Stimulated activated CD4-positive, alpha-beta T cell treated with anti-CD3 and anti-CD28 coated beads, Interleukin-15, amount 100 ng/mL, for 48 hours (primary cell): ENCODE measurements at places on chromosomes 2 and 18.

- no peak for DNase-seq
These were observed 209.5 kb downstream of the UBE2E3 start for GRCh38 chr2:181189951-181190350.

- peak; percentile 48 for DNase-seq
These were observed 89.8 kb downstream of the LDLRAD4 start for GRCh38 chr18:13308369-13308768.

DNA sequence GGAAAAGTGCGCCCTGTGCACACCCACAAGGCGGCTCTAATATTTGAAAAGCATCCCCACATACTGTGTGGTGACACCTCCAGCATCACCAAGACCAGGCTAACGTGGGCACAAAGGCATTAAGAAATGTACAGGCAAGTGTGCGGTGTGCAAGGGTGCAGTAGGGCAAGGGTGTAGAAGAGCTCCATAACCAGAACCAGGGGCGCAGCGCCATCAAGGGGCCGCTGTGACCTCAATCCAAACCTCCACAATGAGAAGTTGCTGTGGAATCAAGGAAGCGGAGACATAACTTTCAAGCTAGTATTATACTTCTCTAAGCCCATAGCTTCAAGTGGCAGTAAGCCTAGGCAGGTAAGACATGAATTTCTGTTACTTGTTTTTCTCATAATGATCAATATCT is 13.0 kb downstream of the L3MBTL4 start:
- DNase-seq = no peak

- no peak for DNase-seq
These were observed 290.8 kb upstream of the TANK start for GRCh38 chr2:160869411-160869810.
